ENCODE measurements at places on chromosomes 3 and 15. TPM values are rescaled to one million over a fixed set of nuclear protein-coding genes. Genes with fewer than 3 reads are reported as not detected.

WWTR1 gene
- polyA plus RNA-seq, result not detected

PATL2 gene
- polyA plus RNA-seq, result 24.8 TPM

DNA sequence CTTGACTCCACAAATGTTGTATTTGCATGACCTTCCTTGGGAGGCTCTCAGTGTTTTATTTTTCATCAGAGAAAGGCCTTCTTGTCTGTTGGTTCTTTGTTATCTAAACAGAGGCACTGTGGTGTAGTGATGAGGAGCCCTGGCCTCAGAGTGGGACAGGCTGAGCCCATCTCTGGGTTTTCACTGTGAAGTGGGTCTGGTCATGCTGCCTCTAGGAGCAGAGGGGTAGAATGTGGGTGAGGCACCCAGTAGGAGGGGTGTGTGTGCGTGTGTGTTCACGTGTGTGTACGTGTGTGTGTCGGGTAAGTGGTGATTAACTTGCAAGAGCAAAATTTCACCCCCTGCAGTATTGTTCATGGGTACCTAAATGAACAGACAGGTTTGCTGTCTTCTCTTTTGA, 14.4 kb downstream of the KLF13 start:
- H3K4me1 ChIP-seq, result peaks cover 100% of the 10 kb centered on the region
- peaks cover 17% of the 10 kb centered on the region for H3K27me3 ChIP-seq
- H3K4me3 ChIP-seq, result peak overlapping the region; percentile 89
- H3K36me3 ChIP-seq, result no peaks in the 10 kb centered on the region

ACSBG1 gene
- 0.07 TPM for polyA plus RNA-seq

DNA sequence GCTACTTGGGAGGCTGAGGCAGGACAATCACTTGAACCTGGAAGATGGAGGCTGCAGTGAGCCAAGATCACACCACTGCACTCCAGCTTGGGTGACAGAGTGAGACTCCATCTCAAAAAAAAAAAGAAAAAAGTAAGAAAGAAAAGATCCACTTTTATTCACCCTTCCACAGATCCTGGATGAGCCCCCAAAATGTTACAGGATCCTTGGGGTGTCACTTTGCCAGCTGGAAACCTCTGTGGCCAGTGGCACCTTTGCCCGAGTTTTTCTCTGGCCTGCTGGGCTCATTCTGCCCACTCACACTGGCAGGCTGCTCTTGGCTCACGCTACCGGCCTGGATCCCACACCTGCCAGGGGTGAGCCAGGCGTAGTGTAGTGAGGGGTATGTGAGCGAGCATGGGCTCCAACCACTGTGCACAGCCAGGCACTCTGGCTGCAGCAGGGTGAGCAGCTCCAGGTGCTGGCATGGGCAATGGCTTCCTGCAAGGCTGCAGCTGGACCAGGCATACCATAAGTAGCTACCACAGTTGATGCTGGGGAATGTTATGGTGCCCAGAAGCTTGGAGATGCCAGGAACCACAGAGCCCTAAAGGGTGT, 57.8 kb upstream of the C15orf39 start:
- no peak overlapping the region for H3K4me3 ChIP-seq
- peaks cover 5% of the 10 kb centered on the region for H3K27me3 ChIP-seq
- H3K27ac ChIP-seq, result no peak overlapping the region
- H3K4me1 ChIP-seq, result no peaks in the 10 kb centered on the region
- peaks cover 8% of the 10 kb centered on the region for H3K36me3 ChIP-seq

C3orf85 gene
- polyA plus RNA-seq, result not detected

GRCh38 chr15:93146601-93147000, 57.6 kb upstream of the RGMA start:
- peaks cover 20% of the 10 kb centered on the region for H3K27me3 ChIP-seq
- H3K27ac ChIP-seq, result no peak overlapping the region
- no peaks in the 10 kb centered on the region for H3K36me3 ChIP-seq
- H3K4me3 ChIP-seq, result no peak overlapping the region
- DNase-seq, result no peak

Data from immature natural killer cell (primary cell).